Fibroblast of skin of left biceps (primary cell): ENCODE measurements at places on chromosomes 5 and 9.
A peak's percentile ranks its signal among the peaks of the same experiment; 100 is the strongest.

- DNase-seq, result no peak
Measured at GRCh38 chr5:165859251-165859650, 2353.8 kb downstream of the MAT2B start.

DNA sequence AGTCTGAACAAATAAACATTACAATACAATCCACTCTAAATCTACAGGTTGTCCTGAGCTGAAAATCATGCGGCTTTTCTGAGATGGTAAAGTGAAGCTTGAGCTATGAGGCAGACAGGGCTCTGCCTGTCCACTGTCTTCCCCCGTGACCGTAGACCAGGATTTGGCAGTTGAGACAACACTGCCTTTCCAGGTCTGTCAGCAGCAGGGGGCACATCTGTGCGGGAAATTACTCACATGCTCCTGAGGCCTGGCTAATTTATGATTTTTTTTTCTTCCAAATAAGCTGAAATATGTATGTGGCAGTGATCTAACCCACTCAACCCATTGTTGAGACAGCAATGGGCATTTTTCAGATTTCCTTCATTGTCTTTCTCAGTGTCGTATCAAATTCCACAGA, 307.9 kb downstream of the FBXL7 start:
- no peak for DNase-seq

DNA sequence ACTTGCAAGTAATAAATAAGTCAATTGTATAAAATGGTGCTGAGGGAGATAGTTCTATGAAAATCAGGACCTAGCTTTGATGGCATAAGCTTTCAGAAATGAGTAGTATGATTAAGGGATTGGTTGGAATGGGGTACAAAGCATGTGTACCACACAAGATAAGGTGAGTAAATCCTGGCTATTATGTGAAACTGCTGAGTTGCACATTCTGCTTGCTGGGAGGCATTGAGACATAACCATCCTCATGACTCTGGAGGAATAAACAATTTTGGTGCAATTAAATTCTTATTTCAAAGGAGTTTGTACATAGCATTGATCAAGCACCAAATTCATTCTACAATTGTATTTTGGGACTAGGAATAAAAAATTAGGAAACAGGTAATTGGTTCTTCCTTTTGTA, 755.2 kb upstream of the ACO1 start:
- no peak for DNase-seq

DNA sequence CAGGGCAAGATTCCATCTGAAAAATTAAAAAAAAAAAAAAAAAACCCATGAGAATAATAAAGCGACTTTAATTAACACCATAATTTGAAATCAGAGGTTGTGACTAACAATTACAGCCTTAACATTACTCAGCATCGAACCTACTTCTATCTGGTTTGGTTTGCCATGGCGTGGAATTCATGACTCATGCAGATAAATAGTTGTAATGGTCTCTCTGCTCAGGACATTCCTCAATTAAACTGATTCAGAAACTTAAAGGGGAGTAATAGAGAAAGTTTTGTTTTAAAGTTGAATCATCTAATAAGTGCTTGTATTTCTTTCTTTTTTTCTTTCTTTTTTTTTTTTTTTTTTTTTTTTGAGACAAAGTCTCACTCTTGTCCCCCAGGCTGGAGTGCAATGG, 135.5 kb downstream of the SPATA31D1 start:
- peak; percentile 64 for DNase-seq

DNA sequence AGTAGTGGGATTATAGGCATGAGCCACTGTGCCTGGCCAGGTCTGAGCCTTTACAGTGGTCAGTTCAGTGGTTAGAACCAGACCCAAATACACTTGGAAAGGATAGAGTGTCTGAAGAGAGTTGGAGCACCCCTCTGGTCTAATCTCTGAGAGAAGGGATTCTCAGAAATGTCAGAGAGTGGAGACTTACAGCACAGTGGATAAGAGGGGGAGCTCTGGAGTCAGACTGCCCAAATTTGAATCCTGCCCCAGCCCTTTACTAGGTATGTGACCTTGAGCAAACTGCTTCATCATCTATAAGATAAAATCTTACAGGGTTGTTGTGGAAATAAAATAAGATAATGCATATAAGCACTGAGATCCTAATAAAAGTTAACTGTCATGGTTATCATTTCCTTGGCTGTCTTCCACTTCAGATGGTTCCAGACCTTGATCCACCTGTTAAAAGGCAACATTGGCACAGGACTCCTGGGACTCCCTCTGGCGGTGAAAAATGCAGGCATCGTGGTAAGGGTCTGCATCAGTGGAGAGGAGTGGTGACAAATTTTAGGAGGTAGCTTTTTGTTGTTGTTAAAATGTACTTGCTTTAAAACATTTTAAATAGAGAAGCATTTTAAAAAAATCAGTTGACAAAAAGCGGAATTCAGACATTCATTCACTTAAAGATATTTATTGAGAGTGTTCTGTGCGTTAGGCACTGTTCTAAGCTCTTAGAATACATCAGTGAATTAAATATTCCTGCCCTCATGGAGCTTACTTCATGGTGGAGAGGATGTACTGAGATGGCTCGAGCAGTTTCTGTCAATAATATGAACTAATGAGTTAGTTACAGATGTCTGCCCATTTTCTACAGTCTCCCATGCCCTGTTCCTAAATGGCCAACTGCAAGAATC, 16.0 kb downstream of the SLC36A1 start:
- no peak for DNase-seq

DNA sequence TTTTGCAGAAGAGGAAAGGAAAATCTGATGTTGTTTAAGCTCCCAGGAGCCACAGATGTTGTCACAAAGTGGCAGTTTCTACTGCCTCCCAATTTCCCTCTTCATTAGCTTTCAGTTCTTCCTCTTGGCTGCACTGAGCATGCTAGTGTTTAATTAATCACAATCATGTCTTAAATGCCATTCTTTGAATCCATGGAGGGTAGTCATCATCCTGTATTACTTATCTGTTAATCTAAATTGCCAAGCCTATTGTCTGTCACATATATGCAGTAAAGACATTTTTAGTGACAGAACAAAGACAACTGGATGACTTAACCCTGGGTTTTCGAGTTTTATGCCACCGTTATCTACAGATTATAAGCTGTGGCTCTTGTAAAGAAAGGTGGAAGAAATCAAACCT, 14.7 kb downstream of the KLHL9 start:
- DNase-seq, result no peak
